ENCODE measurements at places on chromosomes 7 and 10.

DNA sequence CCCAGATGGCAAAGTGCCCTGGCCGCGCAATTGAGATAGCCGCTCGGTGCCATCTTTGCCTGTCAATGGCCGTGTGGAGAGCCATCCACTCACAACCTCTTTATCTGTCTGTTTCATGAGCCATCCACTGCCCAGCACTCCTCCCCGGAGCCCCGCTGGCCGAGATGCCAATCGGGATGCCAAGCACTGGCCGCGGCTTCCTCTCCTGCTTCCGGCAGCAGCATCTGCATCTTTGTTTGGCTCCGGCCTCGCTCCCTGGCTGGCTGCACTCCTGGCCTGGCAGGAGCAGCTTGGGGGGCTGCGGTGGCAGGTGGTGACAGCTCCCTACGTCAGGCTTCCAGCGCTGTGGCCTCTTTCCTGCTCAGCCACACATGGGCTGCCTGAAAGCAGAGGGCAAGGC is 231.7 kb downstream of the USP6NL start:
- DNase-seq, result no peak

GRCh38 chr7:146096994-146097393 is 19.6 kb upstream of the CNTNAP2 start:
- no peak for DNase-seq

DNA sequence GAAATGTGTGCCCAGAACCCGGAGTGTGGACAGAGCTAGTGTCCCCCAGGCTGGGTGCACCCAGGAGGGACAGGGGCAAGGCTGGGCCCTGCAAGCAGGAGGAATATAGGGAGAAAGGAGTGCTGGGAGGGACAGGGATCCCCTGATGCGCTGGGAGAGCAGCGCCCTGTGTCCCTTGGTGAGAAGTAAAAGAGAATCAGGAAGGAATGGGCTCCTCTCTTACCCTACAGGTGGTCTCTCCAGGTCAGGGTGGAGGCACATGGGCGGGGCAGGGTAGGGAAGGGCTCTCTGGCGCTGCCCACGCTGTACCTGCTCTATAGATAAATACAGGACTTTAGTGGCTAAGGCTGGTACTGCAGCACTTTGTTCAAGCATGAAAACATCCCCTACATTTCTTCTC is 753.8 kb downstream of the GRID1 start:
- no peak for DNase-seq

GRCh38 chr10:24469993-24470392 is 253.7 kb downstream of the ARHGAP21 start:
- no peak for DNase-seq

GRCh38 chr10:44715136-44715535 is 196.0 kb upstream of the TMEM72 start:
- no peak for DNase-seq

DNA sequence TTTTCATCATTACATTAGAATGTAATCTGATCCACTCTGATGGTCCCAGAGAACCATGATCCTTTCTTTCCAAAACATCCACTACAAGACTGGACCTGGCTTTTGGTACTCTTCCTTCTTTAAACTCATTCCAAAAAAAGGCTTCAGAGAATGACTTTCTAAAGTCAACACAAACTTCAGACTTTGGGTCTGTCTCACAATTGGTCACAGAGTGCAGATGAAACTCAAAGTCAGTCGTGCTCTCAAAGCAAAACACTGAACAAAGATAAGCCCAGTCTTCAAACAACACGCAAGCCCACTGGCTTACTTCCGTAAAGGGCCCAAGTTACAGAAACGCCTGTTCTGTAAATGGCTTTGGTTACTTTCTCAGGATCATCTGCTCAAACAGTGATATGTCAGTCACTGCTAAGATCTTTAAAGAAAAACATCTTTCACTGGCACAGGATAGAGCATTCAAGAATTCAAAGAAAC is 250.9 kb upstream of the MKLN1 start:
- no peak for DNase-seq

DNA sequence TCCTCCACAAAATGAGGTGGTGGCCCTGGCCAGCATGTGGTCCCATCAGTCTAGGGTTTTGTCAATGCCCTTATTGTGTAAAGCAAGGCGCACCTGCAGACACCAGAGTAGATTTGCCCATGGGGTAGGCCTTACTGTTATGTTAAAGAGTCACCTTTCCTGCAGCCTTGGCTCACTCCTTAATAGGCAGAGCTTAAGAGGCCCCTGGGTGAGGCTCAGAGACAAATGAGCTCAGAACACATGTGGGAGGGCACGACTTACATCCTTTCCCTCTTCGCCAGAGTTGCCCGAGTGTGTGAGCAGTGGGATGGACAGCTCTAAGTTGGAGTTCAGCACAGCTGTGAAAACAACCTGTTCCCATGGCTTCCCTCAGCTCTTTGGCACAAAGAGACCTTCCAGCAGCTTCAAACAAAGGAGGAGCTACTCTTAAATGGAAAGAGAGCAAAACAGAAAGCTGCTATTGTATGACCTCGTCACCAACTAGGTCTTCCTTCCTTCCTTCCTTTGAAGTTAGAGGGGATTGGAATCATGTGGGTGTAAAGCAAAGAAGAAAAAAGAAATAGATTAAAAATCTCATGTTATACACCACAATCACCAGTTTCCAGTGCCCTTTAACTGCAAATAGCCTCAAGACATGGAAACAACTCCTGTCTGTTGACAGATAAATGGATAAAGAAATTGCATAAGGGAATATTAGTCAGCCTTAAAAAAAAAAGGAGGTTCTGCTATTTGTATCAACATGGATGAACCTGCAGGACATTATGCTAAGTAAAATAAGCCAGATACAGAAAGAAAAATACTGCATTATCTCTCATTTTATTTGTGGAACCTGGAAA is 11.9 kb upstream of the XPNPEP1 start:
- no peak for DNase-seq

GRCh38 chr10:91992031-91992430 is 68.5 kb downstream of the BTAF1 start:
- no peak for DNase-seq

- no peak for DNase-seq
Measured at GRCh38 chr10:59499460-59499859, 137.1 kb upstream of the FAM13C start.

DNA sequence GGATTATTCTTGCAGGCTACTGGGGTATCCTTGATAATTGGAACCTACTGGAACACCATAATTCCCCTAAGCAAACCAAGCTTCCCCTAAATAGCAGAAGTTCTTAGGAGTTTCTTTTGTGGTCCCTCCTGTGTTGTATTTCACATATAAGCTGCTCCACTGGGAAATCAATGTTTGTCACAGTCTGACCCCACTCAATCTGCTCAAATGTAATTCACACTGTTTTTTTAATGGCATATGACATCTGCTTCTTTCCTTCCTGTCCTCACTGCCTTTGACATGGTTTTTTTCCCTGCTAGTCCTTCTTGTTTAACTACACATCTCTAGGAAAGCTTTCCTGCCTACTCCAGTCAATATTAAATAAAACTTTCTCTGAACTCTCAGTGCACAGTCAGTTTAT is 1.8 kb upstream of the PTPRZ1 start:
- DNase-seq, result no peak

- no peak for DNase-seq
Measured at GRCh38 chr7:45712872-45713668, 138.9 kb downstream of the ADCY1 start.

DNA sequence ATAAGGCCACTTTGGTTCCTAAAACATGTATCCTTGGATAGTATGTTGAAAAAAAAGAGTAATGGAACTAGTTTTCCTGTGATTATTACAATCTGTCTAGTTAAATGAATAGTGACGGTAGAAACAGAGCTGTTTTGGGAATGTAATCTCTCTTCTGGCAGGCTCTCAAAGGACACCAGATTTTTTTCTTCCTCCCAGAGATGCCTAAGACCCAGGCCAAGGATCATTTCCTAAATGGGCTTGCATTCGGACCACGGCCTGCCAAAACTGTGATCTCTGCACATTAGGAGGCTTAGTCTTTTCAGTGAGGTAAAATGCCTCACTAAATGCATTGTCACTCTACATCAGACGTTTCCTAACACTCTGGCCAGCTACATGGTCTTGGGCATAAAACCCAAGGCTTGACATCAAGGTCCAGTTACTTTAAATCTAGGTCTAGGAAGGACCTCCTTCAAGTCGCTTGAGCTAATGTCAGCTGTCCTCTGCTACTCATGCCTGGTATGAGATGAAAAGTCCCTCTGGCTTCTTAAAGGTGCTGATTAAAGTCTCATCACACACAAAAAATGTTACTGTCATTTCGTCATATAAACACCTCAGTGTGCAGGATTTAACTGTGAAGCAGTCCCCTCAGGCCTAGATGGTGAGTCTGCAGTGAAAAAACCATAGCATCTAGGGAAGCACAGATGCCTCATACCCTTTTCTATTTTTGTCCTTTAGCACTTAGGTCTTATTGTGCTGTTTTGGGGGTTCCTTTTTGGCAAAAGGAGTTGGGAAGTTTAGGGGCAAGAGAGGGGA is 47.7 kb downstream of the DLD start:
- DNase-seq, result no peak

GRCh38 chr10:66910671-66911070 is 15.2 kb upstream of the LRRTM3 start:
- no peak for DNase-seq

DNA sequence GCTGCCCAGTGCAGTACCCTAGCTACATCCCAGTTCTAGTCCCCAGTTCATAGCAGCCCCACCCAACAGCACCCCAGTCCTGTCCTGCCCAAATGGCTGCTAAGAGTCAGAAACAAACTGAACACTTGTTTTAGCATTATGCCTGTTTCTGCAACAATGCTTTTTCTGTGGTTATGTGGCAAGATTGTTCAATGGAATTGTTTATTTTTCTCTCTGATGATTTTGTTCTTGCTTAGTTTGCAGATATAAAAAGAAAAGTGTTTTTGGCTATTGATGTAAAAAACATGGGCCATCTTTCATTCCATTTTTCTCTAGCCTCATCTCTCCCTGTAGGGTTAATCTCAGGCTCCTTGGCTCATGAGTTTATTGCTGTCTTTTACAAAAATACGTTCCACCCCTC is 42.5 kb downstream of the LRRC4 start:
- no peak for DNase-seq

- DNase-seq, result no peak
Measured at GRCh38 chr7:108328174-108328651, 128.0 kb downstream of the NRCAM start.

- DNase-seq, result no peak
Measured at GRCh38 chr7:131145026-131145425, 182.7 kb upstream of the MKLN1 start.

GRCh38 chr10:36597756-36598320 is 527.6 kb upstream of the ANKRD30A start:
- DNase-seq, result no peak

- no peak for DNase-seq
Measured at GRCh38 chr10:95814011-95814727, 58.2 kb downstream of the ENTPD1 start.

- DNase-seq, result no peak
Measured at GRCh38 chr10:77613476-77614130, 24.0 kb downstream of the KCNMA1 start.

GRCh38 chr10:32143302-32143847 is 87.2 kb upstream of the KIF5B start:
- no peak for DNase-seq

DNA sequence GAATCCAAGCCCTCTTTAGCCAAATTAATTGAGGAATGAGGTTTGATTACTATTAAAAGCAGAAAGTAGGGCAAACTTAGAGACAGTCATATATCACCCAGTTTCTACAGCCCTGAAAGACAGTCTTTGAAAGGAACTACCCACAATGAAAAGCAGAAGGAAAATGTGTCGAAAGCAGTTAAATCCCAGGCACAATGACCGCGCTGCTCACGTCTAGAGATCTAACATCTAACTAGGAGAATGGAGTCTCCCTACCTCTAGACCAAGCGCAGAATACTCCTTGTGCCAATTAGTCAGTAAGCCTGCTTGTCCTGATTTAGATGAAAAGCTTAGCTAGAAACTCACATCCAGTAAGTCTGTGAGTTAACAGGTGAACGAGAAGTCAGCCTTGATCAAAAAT is 350.0 kb downstream of the FGFR2 start:
- no peak for DNase-seq

DNA sequence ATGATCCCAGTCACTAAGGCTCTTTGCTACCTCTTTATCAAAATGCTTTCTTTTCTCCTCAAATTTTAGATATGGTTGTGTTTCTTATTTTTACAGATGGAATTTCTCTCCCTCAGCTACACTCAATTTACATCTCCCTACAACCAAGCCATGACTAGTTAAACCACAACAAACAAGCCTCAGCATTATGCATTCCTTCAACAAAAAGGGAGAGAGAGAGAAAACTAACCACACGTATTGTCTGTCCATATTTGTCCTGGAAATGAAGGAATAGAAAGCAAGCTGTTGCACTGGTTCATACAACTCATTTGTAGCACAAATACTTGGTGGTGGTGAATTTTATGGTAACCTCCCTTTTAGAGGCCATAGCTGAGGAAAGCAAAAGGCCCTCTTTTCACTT is 286.4 kb downstream of the AHR start:
- DNase-seq, result no peak

DNA sequence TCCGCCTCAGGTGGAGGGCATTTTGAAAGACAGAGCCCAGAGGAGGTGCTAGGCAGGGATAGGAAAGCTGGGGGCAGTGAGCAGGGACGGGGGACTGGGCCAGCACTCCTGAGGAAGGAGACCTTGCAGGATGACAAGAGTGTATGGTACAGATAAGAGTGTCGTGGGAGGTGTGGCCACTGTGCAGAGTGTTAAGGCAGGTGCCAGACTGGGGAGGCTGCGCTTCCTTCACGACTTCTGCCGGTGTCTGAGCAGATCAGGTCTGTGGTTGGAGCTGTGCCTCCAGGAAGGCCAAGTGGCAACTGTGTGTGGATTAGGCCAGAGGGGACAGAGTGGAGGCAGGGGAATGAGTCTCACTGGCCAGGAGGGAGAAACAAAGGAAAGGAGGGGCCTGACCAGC is 161.7 kb downstream of the HIBADH start:
- no peak for DNase-seq

DNA sequence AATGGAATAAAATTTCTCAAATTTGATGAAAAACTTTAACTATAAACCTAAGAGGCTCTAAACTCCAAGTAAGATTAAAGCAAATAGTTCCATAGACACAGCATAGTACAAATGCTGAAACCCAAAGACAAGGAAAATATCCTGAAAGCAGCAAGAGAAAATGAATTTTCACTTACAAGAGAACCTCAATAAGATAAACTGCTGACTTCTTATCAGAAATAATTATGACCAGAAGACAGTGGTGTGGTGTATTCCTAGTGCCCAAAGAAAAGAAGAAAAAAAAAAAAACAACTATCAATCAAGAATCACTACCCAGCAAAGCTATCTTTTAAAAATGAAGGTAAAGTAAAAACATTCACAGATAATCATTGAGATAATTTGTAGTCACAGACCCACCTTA is 106.3 kb downstream of the DYNC1I1 start:
- no peak for DNase-seq

DNA sequence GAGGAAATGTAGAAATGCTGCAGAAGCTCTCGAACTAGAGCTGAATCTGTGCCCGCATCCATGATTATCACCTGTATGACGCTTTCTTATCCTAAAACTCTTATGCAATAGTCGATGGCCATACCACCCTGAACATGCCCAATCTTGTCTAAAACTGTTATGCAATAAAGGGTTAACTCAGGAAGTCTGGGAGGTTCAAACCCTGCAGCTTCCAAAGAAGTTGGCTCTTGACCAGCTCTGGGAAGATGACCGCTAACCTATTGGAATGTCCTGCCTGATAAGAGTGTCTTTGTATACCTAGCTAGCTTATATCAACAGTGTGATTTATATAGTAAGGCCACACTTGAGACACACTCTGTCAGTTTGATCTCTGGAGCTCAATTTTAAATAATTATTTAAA is 3.4 kb upstream of the C10orf88 start:
- DNase-seq, result no peak

GRCh38 chr7:972110-972509 is 3.2 kb downstream of the COX19 start:
- no peak for DNase-seq
